ENCODE measurements at places on chromosomes 12 and 14.

DNA sequence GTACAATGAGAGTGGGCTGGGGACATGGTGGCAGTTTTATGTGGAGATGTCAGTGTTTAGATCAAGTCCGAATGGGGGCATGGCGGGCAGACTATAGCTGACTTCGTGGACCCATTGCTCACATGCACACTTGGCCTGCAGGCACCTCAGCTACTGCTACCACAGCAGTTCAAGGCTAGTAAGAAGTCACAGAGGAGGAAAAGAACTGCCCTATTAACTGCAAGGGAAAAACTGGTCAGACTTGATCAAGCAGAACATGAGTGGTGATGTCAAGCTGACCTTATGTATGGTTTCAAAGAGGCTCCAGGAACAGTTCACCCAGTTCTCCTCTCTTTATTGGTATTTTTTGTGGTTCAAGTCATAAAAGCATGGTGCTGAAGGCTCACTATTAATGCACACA lies 30.2 kb upstream of the FRS2 start:
- no peak for DNase-seq

DNA sequence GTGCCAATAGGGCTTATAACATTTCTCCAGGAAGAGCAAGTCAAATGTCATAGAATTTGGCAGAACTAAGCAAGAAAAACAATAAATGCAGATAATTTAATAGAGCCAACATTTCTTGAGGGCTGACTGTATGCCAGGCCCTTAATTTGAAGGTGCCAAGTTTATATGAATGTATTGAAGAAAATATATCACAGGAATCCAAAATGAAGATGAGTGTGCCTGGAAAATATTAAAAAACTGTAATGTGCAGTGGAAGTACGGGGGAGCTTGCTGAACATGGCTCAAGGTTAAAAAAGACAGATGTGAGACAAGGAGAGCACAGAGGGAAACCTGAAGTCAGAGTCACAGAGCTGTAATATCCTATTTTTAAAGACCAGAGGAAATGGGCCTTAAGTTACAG lies 16.4 kb downstream of the NR1H4 start:
- no peak for DNase-seq

- DNase-seq = no peak
Observed at GRCh38 chr12:128381946-128382345, 115.0 kb downstream of the TMEM132C start.

DNA sequence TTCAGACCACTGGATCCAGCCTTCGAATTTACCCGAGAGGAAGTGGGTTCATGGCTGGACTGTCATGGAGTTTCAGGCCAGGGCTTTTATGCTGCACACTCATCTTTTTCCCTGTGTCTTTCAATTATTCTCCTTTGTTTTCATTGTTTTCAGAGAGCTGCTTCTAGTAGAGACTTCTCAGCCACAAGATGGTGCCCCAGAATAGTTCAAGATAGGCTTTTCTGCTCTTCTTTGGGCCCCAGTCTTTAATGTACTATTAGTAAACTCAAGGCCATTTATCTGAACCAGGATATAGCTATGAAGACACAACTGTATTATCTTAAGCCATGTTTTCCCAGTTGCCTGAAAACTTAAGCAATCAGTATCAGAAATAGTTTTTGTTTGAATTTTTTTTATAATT lies 30.4 kb upstream of the PSMA6 start:
- DNase-seq = no peak

- no peak for DNase-seq
Observed at GRCh38 chr12:42104087-42104486, 40.6 kb downstream of the GXYLT1 start.

- DNase-seq = no peak
Observed at GRCh38 chr12:124821252-124822200, 42.1 kb downstream of the SCARB1 start.

DNA sequence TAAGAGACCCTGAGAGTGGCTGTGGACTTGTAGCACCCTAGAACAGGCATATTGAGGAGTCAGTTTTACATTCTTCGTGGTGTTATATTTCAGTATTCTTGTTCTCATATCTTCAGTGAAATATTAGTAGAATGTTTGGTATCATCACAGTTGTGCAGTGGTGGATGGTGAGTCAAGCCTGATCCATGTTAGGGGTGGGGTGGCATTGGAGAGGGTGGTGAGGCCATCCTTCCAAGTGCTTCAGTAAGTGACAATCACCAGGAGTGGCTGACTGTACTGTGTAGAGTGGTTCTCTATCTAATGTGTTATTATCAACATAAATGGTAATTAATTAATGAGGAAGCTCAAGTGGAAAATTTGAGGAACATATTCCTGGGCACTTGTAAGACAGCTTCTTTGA lies 197.7 kb upstream of the SLC16A7 start:
- DNase-seq = no peak

- DNase-seq = no peak
Observed at GRCh38 chr14:71166180-71166837, 259.1 kb downstream of the PCNX1 start.

DNA sequence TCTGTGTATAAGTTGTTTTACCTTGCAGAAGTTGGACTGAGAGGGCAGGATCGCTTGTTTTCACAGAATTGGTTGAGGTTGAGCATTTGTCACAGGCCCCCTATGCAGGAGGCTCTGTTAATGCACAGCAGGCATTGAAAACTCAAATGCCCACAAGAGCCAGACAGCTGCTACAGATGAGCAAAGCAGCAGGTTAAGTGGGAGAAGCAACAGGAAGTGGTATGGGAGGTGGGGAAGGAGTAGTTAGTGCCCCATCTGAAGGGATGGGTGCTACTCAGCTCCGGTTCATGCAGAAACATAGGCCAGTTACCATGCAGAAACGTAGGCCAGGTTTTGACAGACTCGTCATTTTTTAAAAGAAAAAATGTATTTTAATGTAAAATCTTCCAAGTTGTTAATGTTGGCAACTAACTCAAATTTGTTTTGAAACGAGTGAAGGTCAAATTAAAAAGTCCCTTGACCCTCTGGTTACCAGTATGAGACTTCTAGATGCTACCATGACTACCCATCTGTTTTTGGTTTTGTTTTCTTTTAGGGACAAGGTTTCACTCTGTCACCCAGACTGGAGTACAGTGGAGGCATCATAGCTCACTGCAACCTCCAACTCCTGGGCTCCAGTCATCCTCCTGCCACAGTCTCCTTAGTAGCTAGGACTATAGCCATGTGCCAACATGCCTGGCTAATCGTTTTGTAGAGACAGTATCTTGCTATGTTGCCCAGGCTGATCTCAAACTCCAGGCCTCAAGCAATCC lies 84.7 kb upstream of the FRMD6 start:
- no peak for DNase-seq

- DNase-seq = no peak
Observed at GRCh38 chr12:109759595-109759994, 46.0 kb downstream of the FAM222A start.
